ENCODE measurements at places on chromosomes 11 and 22.
A peak's percentile ranks its signal among the peaks of the same experiment; 100 is the strongest.

DNA sequence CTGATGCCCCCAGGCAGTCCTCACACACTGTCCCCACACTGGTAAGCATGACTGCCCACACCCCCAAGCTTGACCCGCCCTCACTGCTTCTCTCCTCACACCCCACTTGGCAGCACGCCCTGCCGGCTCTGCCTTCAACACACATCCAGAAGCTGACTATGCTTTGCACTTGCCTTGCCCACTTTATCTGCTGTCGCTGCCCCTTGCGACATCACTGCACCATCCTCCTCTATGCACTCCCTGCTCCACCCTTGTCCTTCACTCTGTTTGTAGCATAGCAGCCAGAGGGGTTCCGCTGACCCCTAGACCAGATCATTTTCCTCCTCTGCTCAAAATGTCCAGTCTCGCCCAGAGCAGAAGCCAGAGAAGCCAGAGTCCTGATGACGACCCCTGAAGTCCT lies 25.3 kb upstream of the SLC25A1 start:
- DNase-seq = no peak

DNA sequence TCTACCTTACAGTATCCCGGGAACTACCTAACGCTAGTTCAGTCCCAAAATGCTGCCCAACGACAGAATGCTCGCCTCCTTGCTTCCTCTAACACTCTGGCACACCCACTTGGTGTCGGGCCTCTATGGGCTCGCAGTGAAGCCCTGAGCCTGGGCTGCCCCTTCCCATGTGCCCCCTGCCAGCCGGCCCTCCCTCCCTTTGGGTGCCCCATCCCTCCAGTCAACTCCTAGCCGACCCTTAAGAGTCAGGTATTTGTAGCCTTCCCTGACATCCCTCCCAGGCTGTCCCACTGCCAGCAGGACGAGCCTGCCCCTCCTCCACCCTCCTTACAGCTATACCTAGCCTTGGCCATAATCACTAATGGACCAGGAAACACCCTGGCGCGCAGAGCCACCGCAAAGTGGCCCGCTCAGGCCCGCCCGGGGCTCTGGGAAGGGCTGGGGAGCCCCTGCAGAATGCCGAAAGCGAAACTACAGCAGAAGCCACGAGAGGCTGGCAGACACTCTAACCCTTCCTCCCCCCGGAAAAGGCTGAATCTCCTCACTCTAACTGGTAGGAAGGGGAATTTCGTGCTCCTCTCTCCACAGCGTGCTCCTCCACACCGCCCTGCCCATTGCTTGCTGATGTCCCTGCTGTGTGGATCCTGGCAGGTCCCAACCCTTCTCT lies 8.2 kb downstream of the CBX7 start:
- DNase-seq = peak; percentile 60

DNA sequence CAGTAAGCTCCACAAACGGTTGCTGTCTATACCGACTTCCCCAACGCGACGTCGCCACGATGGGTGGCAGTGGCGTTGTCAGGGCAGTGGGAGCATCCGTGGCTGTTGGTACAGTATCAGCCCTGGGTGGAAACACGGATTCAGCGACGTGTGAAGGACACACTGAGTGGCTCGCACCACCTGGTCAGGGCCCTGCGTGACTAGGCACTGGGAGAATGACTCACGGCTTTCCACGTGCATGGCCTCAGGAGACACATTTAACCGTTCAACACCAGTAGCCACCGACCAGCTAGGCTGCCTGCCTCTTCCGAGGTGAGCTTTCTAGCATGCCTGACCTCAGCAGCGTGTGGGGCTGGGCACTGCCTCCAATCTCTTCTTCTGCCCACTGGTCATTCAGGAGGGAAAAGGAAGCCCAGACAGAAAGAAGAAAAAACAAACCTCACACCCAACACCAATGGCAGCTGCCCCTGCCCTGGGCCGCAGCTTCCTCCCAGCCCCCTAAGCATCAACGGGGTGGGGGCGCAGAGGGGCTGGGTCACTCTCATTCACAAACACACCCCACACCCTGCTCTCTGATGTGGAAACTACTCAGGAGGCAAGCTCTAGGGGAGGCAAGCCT lies 59.0 kb downstream of the MYH9 start:
- DNase-seq = no peak

- no peak for DNase-seq
Observed at GRCh38 chr11:1197431-1197885, 25.4 kb upstream of the MUC5B start.

GRCh38 chr11:27611947-27612455 lies 88.3 kb downstream of the BDNF start:
- no peak for DNase-seq

DNA sequence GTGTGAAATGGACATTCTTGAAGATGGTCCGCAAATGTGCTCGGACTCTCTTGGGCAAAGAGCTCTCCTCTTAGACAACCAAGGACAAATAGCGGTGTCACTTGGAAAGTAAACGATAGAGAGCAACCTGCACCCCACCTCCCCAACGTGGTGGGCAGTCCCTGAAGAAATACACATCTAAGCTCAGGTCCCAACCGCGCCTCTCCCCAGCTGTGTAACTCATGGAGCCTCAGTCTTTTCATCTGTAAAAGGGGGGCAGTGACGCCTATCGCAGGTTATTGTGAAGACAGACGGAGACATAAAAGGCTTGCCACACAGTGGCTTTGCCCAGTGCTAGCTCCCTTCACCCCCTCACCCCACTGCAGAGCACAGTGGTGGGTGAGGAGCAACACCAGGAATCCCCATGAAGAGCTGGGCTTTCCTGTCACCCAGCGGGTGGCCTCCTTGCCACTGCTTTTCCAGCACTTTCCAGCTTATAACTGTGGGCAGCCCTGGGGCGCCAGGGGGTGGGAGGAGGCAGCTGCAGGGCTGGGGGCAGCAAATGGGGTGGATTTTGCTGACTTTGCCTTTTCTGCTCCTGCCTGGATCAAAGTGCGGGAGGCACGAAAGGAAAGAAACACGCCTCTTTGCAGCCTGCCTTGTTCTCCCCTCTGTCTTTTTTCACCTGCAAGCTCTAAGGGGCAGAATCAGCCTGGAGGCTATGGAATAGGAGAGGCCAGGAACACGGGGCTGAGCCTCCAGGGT lies 73.7 kb upstream of the TSPAN18 start:
- DNase-seq = no peak

GRCh38 chr11:123299721-123300120 lies 104.7 kb upstream of the CLMP start:
- no peak for DNase-seq

DNA sequence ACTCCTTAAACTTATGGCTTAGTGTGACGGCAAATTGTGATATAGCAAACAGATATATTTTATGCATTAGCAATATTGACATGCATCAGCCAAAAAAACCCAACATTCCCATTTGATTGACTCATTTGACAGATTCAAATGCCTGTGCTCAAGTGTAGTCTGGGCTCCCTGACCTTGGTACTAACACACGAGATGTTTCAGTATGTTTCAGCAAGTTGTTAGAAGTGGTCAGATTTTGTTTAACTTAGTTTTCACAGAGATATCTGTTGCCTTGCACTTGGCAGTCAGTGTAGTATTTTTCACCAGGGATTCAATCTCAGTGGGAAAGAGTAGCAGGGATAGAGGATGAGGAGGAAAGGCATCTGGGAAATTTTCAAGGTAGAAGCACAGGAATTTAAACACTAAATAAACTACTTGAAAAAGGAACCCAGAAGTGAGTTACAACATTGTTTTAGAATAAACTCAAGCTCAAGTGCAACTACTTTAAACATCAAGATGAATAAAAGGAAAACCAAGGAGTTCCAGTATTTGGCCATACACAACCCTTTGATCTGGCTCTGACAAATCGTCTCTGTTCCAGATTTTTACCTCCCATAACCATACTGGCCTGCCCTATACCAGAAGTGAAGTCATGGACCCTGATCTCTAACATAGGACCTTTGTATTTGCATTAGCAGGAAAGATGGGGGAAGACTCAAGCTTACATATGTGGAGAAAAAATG lies 56.5 kb upstream of the BLID start:
- DNase-seq = no peak

GRCh38 chr22:35457729-35458546 lies 58.0 kb downstream of the MCM5 start:
- no peak for DNase-seq

DNA sequence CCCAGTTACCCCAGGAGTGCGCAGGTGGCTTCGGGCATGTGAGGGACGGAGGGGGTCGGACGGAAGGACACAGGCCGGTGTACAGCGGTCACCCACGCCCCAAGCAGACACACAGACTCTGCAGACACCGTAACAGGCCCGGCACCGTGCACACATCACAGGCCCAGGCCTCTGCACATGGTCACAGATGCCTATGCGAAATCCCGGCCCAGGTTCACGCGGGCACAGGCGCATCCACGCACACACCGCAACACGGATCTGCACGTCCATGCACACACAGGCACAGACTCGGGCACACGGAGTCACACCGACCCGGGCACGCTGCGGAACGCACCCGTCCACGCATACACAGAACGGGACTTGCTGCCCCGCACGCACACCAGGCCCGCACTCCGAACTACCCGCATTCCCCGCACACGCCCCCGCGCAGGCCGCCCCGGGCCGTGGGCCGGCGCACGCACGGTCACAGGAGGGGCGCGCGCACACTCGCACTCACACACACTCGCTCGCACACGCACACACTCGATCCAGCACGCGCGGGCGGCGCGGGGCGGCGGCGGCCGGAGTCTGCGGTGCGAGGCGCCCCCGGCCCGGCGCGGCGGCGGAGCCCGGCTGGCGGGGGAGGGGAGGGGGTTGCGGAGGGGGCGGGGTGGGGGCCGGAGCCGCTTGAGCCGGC lies at the start of gene MGAT3:
Gene MGAT3, plus strand, starts transcription at position 491 of the 676 bp plus-strand sequence. CDS start 30,336 bp downstream, outside the sequence.
- no peak for DNase-seq

DNA sequence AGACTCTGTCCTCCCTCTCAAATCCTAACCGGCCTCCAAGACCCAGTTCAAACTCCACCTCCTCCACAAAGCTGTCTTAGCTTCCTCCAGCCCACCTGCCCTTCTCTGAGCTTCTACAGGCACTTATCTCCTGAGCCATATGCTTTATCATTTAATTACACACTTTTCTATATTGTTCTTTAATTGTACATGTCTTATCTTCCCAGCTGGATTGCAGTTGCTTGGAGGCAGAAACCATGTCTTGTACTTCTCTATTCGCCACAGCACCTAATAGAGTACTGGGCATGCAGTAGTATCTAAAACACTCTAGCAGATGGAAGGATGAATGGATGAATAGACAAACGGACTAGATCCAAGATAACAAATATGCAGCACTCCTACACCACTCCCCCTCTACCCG lies 11.3 kb downstream of the TRIM29 start:
- DNase-seq = no peak

DNA sequence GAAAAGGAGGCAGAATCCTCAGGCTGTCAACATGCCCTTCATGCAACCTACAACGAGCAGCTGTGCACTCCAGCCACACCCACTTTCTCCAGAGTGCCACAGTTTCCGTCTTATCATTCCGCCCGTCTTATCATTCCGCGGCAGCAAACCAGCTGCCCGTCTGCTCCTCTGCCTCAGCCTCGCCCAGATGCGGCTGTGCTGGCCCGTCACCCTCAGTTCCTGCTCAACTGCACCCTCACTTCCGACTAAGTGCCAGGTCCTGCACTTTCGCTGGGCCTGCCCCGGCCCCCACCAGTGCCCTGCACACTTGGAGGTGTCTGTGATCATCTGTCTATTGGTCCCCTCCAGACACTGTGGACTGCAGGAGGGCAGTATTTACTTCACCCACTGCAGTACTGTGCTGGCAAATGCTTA lies 43.7 kb downstream of the MICAL3 start:
- no peak for DNase-seq

DNA sequence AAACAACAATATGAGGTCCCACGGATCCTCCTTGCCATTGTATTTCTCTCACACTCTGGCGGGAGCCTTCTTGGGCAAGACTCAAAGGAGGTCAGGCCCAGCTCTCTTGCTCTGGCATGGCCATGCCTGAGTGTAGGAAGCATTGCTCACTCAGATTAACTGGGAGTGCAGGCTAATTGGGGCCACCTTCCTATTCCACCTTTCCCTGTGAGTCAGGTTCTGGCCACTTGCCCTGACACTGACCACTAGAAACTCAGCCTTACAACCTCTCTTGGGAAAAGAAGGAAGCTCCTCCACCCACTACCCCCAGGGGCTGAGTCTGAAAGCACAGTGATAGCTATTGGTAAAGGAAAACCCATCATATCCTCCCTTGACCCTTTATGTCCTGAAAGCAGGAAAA lies 121.8 kb upstream of the NTM start:
- no peak for DNase-seq

GRCh38 chr11:119880143-119880542 lies 151.1 kb upstream of the NECTIN1 start:
- DNase-seq = no peak

DNA sequence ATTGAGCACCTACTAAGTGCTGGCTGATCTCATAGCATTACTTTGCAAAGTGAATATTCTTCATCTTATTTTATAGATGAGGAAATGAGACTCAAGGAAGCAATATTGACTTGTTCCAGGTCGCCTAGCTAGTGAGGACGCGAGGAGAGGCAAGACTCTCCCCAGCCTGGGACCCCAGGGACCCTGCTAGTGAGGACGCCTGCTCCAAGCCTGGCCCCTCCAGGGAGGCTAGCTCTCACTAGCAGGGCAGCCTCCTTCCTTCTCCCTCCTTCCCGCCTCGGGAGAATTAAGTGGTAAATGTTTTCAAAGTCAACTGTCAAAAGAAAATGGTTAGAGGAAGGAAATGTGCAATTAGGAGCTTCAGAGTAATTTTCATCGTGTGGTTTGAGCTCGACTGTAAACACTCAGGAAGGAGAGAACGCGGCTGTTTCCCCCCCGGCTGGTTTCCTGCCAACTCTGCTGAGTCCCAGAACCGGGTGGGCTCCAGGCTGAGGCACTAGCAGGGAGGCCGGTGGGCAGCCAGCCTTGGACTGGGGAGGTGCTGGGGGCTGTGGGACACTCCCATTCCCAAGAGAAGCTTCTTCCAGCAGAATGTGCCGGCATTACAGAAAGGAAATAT lies 17.9 kb downstream of the MYEOV start:
- no peak for DNase-seq

- DNase-seq = no peak
Observed at GRCh38 chr11:112292785-112293407, 32.2 kb upstream of the PLET1 start.

GRCh38 chr22:46626356-46626755 lies 6.2 kb downstream of the GRAMD4 start:
- DNase-seq = no peak

GRCh38 chr22:17700778-17701177 lies 62.2 kb downstream of the BCL2L13 start:
- no peak for DNase-seq

Measured in NCI-H2029 (cell line).